ENCODE measurements at places on chromosomes 12 and 14.

DNA sequence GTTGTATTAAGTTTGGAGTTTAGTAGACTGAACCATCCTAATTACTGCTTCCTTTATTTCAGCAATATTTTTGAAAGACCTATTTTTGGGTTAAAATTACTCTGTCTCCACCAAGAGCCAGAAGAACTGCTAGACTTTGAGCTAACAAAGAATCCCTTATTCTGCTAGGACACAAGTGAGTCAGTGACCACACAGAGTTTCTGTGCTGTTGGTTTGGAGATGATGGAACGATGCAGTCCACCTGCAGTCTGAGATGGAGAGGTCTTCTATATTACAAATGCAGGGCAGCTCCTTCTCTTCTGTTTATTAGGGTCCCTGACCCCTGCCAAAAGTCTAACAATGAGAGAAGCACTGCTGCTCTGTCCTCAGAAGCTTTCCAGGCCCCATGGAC lies 6.7 kb upstream of the STXBP6 start:
- no peak for DNase-seq

- no peak for DNase-seq
Measured at GRCh38 chr14:59363531-59364226, 101.5 kb downstream of the GPR135 start.

- no peak for DNase-seq
Measured at GRCh38 chr12:48285751-48286650, 64.7 kb downstream of the ZNF641 start.

- no peak for DNase-seq
Measured at GRCh38 chr12:93151079-93151762, 222.1 kb upstream of the EEA1 start.

GRCh38 chr14:60323199-60323896 lies 74.3 kb downstream of the PPM1A start:
- DNase-seq, result no peak

GRCh38 chr14:105987563-105987962 lies 461.2 kb downstream of the TMEM121 start:
- no peak for DNase-seq

Measured in right lung (tissue), 10 donors.